AG08396 (cell line): ENCODE measurements at places on chromosomes 2 and 18.
A peak's percentile ranks its signal among the peaks of the same experiment; 100 is the strongest.

- DNase-seq = no peak
Measured at GRCh38 chr2:172833898-172834297, 98.3 kb downstream of the RAPGEF4 start.

DNA sequence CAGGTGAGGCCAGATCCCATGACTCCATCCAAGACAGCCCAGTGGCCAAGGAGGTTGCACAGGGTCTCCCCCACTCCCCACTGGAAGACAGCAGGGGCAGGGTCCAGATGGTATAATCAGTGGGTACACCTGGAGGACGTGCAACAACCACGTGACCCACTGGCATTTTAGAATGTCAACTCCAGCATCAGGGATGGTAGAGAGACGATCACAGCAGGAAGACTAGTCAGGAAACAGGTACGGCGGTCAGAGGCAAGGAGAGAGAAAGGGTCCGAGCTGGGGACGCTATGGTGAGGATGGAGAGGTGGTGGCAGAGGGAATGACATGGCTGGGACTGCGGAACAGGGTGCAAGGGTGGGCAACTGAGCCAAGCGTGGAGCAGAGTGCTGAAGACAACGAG lies 23.0 kb downstream of the SERTAD2 start:
- DNase-seq = no peak

DNA sequence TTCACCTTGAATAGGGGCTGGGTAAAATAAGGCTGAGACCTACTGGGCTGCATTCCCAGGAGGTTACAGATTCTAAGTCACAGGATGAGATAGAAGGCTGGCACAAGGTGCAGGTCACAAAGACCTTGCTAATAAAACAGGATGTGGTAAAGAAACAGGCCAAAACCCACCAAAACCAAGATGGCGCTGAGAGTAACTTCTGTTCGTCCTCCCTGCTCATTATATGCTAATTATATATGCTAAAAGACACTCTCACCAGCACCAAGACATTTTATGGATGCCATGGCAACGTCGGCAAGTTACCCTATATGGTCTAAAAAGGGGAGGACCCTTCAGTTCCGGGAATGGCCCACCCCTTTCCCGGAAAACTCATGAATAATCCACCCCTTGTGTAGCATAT lies 711.5 kb upstream of the KLHL29 start:
- no peak for DNase-seq

- no peak for DNase-seq
Measured at GRCh38 chr18:50358844-50359243, 16.0 kb upstream of the SKA1 start.

DNA sequence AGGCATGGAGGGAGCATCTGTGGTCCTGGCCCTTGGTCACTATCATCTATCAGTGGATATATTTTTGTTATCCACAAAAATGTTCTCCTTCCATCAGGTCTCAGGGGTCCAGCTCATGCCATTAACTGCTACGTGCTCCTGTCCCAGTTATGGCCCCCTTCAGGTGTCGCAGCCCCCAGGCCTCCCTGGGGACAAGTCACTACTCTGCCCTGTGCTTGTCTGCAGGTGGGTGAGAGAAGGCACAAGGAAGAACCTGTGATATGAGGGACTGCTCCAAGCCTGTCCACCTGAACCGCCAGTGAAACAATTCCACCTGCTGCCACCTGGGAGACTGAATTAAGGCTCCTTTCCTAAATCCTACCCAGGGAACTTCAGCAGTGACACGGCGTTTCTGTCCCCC lies 229.6 kb upstream of the ID2 start:
- no peak for DNase-seq

GRCh38 chr18:25229920-25230319 lies 122.0 kb downstream of the ZNF521 start:
- no peak for DNase-seq

DNA sequence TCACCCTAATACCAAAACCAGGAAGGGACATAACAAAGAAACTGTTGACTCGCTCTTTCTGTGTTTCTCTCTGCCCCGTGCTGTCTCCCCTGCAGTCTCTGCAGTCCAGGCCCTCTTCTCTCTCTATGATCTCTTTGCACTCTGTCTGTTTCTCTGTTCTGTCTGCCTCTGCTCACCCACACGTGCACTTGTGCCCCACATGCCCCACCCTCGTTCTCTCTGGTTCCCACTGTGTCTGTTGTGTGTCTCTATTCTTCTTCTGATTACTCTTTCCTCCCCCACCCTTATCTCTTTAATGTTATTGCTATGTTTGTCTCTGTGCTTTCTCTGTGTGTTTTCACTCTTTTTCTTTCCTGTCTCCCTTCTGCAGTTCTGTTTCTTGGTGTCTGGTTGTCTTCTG lies 54.0 kb downstream of the NAT8 start:
- no peak for DNase-seq

DNA sequence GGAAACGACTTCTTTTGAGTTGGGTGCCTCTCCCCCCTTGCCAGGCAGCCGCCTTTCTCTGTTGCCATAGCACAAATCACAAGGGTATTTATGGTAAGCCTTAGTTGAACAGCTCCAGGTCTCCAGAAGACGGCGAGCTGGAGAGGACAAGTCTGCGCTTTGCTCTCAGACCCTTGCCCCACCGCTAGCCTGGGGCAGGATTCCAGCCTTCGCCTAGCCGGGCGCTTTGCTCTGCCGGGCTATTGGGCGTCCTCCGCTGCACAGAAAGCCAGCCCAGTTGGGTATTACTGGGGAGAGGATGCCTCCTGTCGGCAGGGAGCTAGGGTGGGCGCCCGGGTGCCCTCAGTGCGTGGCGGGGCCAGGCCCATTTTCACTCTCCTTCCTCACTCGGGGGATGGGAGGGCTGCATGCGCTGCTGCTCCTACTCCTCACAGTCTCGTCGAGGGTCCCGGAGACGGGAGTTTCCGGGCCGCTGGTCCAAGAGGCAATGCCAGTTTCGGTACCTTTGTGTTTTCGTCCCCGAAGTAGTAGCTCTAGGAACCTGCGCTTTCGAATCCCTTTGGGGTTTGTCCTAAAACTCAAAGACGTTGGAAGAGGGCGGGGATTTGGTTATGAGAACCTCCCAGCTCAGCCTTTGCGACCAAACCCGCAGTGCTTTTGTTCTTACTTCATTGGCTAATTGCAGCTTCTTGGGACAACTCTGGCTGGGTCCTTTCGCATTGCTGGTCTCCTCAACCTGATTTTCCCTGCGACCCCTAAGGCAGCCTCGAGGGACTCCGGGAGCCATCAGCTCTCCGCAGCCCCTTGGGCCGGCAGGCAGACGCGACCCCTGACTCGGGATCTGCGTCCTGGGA lies 3.6 kb upstream of the DLX2 start:
- peak; percentile 69 for DNase-seq

DNA sequence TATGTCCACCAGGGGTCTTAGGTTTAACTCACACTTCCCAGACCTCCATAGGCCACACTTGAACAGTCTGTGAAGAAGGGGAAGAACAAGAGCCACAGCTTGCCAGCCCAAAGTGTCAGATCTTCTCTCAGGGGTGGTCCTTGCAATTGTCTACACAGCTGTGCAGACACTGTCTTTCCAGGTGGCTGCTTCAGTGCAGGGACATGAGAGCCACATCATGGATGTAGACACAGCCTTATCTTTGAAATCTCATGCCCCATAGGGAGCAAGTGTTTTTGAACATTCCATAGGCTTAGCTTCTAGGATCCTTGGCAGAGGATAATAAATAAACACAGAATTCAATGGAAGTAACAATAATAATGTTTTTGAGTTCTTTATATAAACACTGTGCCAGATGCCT lies 6.7 kb downstream of the ZNF407 start:
- DNase-seq = no peak

DNA sequence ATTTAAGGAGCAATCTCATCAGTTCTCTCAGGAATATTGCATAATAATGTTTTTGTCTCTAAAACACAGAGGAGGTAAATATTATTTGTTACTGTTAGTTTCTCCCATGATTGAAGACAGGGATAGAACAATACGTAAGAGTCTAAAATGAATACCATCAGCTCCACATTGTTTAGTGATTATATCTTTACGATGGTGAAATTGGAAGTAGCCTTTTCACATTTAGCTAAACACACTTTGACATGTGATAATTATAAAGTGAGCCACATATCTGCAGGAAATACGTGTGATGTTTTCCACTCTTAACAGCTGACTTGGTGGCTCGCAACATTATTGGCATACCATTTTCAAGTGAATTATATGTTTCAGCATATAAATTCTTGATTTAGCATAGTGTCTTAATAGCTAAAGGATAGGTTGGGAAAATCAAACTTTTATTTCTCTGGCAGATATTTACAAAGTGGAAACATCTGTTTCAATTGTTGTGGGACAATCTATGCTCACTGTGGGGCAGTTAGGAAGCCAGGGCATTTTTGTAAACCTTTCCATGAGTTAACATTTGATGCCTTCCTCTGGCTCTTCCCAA lies 208.1 kb upstream of the RASGRP3 start:
- DNase-seq = no peak

- no peak for DNase-seq
Measured at GRCh38 chr2:62527478-62528210, 21.6 kb upstream of the TMEM17 start.

- no peak for DNase-seq
Measured at GRCh38 chr18:49553003-49553402, 8.9 kb upstream of the LIPG start.

DNA sequence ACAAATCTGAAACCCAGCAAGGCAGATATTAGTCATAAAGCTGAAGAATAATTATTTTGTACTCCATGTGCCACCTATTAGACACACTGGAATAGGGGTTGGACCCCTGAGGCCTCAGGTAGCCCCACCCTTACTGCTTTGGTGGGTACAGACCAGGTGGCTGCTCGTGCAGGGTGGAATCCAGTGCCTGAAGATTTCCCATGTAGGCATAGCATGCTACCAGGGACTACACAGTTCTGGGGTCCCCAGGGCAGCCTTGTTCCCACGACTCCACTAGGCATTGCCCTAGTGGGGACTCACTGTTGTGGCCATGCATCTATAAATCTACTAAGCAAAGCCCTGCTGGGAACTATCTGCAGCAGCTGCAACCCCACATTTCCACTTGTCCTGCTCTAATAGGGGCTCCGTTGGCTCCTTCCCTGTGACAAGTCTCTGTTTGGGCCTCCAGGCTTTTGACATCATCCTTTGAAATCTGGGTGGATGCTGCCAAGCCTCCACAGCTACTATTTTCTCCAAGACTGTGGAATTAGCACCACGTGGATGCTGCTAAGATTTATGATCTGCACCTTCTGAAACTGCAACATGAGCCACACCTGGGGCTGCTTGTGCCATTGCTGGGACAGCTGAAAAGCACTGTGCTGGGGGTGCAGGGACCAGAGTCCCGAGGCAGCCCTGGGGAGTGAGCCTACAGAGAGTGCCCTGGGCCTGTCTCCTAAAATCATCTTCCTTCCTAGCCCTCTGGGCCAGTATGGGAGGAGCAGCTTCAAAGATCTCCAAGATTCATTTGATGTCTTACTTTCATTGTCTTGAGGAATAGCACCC lies 303.8 kb downstream of the FSIP2 start:
- no peak for DNase-seq

GRCh38 chr2:38654528-38655381 lies 11.2 kb upstream of the GALM start:
- DNase-seq = no peak

DNA sequence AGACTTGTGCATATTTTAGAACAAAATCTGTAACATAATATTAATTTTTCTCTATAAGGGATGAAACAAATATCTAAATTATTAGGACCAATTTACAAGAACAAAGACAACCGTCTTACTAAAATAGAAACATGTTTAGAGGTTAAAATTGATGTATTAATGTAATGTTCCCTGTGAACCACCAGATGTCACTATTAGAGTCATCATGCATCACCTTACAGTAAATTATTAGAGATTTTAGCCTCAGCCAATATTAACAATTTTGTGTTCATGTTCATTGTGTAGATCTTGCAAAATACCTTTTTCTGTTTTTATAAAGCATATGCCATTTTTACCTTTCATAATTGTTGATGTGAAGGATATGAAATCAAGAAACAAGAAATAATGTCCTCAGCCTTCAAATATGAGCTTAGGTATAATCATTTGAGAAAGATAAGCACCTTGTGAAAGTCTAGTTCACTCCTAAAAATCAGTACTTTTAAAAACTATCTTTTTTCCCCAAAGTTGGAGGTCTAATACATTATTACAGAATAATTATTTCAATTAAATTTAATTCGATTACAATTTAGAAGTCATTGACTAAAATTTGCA lies 344.3 kb upstream of the KCNH7 start:
- peak; percentile 7 for DNase-seq

DNA sequence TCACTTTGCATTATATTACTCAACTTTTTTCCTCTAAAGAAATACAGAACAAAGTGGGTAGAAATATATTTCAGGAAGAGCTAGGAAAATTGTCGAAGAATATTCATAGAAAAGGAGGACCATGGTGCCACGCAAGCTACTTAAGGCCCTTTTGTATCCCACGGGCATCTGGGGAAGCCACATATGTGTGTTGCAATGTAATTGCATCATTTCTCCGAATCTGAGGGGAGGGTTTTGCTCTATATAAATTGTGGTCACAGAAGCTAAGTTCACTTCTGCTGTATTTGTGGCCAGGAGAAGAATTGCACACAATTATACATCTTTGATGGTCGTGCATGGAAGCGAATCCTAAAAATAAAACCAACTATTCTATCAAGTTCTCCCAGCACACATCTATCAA lies 360.3 kb downstream of the IRS1 start:
- DNase-seq = no peak

DNA sequence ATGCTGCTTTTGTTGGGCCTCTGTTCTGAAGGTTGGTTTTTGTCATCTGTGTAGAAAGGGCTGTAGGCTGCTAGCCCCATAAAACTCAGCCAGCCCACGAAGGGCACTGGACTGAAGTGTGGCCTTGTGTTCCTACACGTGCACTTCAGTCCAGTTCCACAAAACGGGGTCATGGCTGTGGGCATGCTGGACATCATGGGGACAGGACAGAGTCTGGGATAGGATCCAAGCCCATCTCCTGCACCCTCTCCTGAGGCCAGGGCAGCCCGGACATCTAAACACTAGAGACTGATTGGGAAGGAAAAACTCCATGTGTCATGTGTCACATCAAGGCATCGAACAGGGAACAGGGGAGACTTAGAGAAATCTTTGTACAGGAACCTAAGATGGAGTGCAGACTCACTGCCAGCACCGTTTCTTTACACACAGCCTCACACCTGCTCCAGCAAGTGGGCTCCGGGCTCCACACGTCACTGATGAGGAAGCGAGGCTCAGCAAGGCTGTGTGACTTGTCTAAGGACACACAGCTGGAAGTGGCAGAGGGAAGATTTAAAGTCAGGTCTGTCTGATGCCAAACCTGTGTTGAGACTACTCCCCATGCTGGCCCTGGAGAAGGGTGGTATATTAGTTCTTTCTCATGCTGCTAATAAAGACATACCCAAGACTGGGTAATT lies 74.8 kb upstream of the BCL2L11 start:
- DNase-seq = no peak

GRCh38 chr2:122451697-122452096 lies 696.2 kb downstream of the TSN start:
- no peak for DNase-seq

GRCh38 chr2:15189216-15189615 lies 371.9 kb downstream of the NBAS start:
- DNase-seq = no peak
